ENCODE measurements at places on chromosomes 2 and 18.

DNA sequence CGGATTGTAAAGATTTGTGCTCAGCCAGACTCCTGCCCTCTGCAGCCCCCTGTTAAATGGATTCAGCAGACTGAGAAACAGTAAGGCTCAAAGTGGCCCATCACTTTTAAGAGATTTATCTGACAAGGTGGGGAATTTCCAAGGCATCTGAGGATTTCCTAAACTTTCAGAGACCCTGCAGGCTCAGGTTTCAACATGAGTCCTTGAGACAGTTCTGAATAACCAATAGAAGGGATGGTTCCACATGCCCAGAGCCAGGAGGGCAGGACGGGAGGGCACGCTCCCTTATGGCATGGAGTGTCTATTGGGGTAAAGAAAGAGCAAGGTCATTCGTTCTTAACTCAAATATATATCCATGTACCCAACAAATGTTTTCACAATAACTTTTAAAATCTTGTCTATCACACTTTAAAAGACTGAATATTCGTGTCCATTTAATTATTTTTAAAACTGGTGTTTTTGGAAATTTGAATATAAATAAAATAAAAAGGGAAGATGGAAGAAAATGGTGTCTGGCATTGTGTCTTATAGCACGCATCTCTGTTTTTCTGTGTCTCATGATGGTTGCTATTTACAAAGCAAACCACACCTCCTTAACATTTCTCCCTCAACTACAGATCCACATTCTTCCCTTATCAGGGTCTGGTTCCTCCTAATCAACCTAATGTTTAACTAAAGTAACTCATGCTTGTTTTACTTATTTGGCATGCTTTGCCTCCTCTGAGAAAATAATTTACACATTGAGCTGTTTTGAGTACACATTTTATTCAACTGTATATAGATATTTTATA, 56.0 kb upstream of the DSG1 start:
- no peak for DNase-seq

- no peak for DNase-seq
Measured at GRCh38 chr2:144937910-144938709, 418.2 kb upstream of the ZEB2 start.

GRCh38 chr18:32319084-32319483, 129.2 kb downstream of the MEP1B start:
- DNase-seq = no peak

GRCh38 chr2:68377137-68377780, 12.2 kb downstream of the PLEK start:
- DNase-seq = no peak

GRCh38 chr2:239523954-239524330, 123.1 kb upstream of the HDAC4 start:
- no peak for DNase-seq

GRCh38 chr2:74399785-74400184, 19.7 kb upstream of the DCTN1 start:
- DNase-seq = no peak

DNA sequence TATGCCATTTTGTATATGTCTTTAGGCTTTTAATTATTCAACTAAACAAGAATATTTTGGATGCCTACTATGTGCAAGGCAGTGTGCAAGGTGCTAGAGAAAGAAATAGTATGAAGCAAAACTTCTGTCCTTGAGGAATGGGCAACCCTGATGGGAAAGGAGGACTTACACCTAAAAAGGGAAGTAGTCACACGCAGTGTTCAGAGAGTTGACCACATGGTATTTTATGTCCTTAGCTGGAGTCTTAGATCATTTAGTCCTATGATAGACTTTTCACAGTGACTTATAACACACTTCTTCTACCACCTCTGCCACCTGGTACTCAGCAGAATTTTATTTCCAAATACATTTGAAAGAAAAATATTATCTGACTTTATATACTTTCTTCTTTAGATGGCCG, 291.6 kb downstream of the PLCL1 start:
- DNase-seq = no peak

DNA sequence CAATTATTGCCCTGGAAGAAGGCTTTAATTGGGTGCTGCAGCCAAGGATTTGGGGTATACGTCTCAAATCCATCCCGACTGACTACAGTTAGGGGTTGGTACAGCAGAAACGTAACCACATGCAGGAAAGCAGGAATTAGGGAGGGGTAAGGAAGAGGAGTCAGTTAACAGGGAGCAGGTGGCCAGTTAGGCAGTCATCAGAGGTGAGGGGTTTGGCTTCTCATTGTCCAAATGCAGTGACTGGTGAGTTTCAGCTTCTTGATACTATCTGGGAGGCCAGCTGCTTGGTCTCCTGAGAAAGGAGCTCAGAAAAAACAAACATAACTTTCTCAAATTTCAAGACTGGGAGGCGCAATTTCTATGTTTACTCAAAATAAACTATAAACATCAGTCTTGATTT, 38.8 kb upstream of the UBE2F start:
- no peak for DNase-seq

GRCh38 chr18:55328301-55328700, 259.7 kb downstream of the TCF4 start:
- no peak for DNase-seq

DNA sequence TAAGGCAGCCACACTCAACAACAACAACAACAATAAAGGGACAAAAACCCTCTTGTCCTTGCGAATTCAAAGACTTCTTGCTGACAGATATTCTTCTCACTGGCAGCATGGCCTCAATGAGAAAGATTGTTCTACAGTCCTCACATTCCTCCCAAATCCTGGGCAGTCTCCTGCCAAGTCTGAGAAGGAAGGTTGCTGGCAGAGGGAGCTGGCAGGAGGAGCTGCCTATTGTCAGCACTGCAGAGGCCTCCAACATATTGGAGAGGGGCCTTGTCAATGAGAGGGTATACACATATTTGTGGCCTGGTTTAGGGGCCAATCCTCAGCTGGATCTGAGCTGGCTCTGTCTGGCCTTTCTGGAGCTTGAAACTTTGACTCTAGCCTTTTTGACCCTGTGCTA, 63.5 kb downstream of the LAMA3 start:
- no peak for DNase-seq

DNA sequence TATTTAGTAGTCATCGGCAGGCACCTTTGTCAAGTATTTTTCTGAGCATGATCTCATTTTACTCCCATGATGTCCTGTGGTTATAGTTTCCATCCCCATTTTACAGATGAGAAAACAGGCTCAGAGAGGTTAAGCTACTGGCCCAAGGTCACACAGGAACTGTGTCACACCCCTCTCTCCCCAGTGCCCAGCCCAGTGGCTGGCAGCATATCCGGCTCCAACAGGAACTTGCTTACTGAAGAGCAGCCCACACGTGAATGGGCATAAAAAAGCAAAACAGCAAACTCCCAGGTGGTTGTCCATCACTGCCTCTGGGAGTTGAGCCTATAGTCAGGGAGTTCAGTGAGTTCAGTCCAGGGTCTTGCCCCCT, 8.3 kb upstream of the KLF11 start:
- DNase-seq = no peak

GRCh38 chr2:172415865-172416183, 11.6 kb upstream of the ITGA6 start:
- DNase-seq = no peak

DNA sequence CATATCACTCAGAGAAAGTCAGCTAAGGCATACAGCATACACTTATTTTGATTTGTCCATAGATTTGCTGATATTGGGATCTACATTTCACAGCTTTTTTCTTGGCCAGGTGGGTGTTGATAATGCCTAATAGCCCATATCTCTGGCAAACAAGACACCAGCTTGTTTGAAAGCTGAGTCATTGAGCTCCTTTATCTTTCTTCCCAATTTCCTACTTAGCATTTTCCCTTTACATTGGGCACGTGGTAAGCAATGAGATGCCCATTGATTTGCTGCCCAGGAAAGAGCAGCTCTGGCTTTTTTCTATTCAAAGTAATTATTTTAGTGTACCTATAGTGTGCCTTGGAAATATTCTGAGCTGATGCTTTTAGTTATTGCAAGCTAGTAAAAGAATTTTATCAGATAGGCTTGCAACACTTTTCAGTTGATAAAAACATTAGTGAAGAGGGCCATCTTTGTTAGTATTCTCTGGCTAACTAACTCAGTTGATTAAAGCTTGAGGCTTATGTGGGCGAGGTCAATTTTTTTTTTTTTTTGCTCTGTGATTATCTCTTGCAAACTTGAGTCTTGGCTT, 79.6 kb downstream of the OSBPL6 start:
- DNase-seq = no peak

- DNase-seq = no peak
Measured at GRCh38 chr2:190947141-190947540, 66.5 kb downstream of the GLS start.

DNA sequence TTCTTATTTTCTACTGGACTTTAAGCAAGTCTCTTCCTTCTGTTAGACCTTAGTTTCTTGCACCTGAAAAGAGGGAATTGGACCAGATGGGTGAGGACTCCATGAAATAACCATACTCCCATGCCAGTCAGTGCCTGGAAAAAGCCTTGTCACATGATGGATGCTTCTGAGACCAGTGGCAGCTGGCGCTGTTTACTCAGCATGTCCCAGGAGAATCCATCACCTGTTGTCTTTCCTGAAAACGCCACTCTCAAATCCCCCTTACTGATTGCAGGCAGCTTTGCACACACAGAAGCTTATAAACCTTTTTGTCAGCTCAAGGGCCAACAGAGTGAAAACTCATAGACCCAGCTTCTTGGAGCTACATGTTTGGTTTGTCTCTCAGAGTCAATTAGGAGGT, 117.6 kb downstream of the POLE4 start:
- no peak for DNase-seq

DNA sequence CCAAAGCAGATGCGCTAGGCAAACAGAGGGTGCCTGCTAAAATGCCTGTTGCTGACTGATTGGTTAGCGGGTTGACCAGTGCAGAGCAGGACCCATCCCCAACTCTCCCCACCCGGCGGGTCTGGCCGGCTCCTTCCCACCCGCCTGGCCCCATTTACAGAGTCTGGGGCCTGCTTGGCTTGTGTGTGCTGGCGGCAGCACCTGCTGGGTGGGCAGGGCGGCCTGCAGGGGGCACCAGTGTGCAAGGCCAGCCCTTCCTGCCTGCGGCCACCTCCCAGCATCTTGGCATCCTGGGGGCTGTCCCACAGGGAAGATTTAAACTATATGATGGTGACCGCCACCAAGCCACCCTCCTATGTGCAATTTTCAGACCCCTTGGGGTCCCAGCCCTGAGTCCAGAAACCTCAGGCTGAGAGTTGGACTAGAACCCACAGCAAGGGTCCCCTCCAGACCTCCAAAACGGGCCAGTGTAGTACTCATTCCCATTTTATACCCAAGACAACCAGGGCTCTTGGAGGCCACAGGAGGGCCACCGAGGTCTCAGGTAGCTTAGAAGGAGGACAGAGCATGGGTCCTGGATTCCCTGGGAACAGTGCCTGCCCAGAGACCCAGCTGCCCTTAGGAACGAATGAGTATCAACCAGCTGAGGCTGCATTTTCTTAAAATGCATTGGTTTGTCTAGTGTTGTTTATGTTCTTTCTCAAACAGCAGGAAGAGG, 173.6 kb downstream of the SMAD7 start:
- DNase-seq = peak; percentile 66

GRCh38 chr2:236627193-236627592, 57.6 kb downstream of the ACKR3 start:
- DNase-seq = no peak

Measured in stimulated activated CD4-positive, alpha-beta T cell treated with anti-CD3 and anti-CD28 coated beads, Interleukin-1b, Interleukin-23, amount 100 ng/mL, for 48 hours (primary cell).